ENCODE measurements at places on chromosomes 1 and 21.
A peak's percentile ranks its signal among the peaks of the same experiment; 100 is the strongest.

DNA sequence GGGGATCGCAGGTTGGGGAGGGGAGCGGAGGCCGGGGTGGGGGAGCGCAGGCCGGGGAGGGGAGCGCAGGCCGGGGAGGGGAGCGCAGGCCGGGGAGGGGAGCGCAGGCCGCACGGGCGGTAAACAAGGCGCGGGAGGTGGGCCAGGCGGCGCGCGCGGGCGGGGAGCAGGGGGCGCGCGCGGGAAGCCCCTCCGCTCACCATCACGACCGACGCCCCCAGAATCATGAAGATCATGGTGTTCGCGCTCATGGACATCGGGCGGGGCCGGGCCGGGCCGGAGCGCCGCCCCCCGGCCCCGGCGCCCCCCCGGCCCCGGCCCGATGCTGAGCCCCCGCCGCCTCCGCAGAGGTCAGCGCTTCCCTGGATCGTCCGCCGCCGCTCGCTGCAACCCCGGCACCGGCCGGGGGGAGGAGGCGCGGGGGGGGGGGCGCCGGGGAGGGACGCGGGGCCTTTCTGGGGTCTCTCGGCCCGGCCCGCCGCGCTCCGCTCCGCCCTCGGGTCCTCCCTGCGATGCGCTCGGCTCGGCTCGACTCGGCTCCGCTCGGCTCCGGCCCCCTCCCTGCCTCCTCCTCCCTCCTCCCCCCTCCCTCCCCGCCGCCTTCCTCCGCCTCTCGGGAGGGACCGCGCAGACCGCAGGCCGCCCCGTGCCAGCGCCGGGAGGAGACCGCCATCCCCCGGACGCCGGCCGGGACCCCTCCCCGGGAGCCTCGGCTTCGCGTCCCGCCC lies at the start of gene TMEM240:
Gene TMEM240, minus strand, starts transcription at position 535 of the 728 bp plus-strand sequence. Its CDS starts 278 bp downstream, at position 257.
- peak; percentile 35 for DNase-seq

GRCh38 chr1:226987623-226988333 lies 47.7 kb downstream of the COQ8A start:
- DNase-seq: no peak

- no peak for DNase-seq
These were observed 1.7 kb downstream of the MYOCOS start for GRCh38 chr1:171623651-171624331.

DNA sequence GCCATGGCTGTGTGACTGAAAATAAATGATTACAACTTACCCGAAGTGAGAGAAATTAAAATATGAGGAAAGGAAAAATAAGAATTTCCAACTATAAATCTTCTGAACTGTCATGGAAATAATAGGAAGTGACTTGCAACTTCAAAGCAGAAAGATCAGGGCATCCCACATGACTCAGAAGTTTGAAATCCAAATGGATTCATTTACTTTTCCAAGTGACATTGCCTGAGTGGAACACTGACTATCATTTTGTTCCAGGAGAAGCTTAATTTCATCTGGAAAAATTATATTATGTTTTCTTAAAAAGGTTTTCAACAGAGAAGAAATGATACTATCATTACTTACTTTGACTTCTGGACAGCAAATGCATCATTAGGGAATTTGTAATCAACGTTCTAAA lies 110.8 kb downstream of the GREM2 start:
- DNase-seq: no peak

DNA sequence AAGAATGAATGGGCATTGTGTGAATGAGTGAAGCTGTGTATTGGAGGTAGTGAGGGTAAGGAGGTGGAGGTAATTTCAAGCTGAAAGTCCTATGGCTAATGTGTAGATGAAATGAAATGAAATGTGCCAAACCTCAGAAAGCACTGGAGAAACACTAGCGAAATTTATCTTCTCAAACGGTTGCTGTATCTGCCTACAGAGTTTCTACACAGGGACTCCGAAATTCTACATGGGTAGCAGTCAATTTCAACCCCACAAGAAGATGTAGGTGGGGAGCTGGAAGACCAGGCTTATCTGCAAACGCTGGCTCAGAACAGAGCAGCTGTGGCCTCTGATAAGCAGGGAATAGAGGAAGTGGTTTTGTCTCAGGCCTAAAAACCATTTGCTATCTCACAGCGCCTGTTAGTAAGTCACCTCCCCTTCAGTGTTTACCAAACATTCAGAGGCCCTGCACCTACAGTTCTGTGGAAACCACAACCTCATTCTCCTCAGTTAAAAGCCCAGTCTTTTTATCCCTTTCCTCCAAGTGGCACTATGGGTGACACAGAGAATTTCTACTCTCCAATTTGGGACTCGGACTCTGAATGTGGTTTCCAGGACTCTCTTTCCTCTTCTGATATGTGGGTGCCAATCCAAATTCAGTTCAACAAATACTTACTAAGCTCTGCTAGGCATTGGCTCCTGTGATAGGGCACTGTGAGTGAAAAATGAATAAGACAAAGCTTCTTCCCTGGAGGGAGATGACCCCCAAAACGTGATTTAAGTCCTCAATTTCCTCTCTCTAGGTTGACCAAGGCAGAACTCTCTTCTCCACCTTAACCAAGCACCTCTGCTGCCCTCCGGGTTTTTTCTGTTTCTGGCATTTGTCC lies 17.2 kb upstream of the SLAMF6 start:
- peak; percentile 33 for DNase-seq

- DNase-seq: peak; percentile 4
These were observed 112.5 kb upstream of the NBPF11 start for GRCh38 chr1:148264374-148265276.
